IMR-90 (cell line): ENCODE measurements at places on chromosomes 7 and 10.

DNA sequence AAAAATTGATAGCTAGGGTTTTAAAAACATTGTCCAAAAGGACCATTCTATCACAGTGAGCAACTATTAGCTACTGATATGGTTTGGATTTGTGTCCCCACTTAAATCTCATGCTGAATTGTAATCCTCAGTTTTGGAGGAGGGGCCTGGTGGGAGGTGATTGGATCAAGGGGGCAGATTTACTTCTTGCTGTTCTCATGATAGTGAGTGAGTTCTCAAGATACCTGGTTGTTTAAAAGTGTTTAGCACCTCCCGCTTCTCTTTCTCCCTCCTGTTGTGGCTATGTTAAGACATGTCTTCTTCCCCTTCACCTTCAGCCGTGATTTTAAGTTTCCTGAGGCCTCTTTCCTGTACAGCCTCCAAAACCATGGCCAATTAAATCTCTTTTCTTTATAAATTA lies 500.4 kb upstream of the POT1 start:
- DNase-seq, result no peak

DNA sequence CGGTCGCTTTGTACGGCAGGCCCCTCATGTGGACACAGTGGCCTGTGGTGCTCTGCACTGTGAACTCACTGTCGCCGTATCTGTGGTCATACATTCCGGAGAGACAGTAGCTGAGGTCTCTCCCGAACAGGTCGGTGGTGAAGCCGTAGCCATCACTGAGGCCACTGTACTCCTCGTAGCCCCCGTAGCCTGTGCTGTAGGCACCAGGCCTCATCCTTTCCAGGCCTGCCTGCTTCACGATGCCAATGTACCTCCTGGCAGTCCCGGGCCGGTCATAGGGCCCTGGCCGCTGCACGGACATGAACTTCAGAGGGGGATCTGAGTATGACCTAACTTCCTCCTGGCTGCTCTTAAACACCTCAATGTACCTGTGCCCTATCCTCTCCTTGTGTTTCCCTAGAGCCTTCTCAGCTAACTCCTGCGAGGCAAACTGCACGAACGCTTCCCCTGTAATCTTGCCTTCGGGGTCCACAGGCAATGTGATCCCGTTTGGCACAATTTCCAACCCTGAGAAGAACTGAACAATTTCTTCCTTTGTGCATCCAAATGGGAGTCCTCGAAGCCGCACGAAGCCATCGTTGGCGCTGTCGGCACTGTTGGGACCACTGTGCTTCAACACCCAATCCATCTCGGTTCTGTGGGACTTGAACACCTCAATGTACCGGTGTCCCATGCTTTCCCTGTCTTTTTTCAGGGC lies 15.7 kb downstream of the FXYD4 start:
- no peak for DNase-seq

- peak; percentile 96 for DNase-seq
Measured at GRCh38 chr7:89232-90019, 102.9 kb upstream of the FAM20C start.

- DNase-seq, result no peak
Measured at GRCh38 chr7:16315280-16315679, 106.1 kb downstream of the CRPPA start.

DNA sequence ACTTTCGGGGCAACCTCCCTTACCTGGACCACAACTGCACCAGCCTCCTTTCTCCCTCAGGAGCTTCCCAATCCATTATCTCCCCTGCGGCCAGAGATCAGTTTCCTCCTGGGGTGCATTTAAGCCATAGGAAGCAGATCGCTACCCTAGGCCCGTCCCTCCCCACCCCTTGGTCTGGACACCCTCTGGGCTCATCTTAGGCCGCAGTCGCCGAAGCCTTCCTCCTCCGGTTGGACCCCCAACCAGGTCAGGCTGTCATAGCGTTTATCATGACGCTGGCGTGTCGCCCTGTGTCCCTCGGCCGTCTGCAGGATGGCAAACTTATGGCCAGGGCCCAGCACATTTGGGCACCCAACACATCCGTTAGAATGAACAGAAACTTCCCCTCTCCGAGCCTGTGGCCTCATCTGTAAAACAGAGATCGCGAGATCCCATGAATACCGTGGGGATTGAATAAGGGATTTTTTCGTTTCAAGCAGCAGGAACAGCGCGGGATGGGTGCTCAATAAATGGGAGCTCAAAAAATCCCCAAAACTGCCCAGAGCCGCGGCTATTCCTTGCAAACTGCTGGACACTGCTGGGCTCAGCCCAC lies 669 bp upstream of the AP5Z1 start:
- DNase-seq, result peak; percentile 75

- DNase-seq, result no peak
Measured at GRCh38 chr7:116598278-116598677, 73.4 kb downstream of the CAV1 start.

DNA sequence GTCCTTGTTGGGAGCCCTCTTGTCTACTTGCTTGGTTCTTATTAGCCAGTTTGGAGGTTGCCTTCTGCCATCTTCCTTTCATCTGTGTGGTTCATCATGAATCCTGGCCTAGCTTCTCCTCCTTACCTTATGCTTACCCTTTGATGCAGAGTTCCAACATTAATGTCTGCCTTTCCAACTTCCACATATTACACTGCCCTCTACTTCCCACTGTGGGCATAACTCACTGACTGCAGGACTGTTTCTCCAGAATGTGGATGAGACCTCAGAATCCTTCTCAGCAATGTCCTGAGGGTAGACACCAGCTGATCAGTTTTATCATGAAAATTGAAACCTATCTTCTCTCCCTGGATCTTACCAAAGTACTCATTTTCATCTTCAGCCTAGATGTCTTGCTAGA lies 491.0 kb downstream of the LRMDA start:
- DNase-seq, result peak; percentile 0

DNA sequence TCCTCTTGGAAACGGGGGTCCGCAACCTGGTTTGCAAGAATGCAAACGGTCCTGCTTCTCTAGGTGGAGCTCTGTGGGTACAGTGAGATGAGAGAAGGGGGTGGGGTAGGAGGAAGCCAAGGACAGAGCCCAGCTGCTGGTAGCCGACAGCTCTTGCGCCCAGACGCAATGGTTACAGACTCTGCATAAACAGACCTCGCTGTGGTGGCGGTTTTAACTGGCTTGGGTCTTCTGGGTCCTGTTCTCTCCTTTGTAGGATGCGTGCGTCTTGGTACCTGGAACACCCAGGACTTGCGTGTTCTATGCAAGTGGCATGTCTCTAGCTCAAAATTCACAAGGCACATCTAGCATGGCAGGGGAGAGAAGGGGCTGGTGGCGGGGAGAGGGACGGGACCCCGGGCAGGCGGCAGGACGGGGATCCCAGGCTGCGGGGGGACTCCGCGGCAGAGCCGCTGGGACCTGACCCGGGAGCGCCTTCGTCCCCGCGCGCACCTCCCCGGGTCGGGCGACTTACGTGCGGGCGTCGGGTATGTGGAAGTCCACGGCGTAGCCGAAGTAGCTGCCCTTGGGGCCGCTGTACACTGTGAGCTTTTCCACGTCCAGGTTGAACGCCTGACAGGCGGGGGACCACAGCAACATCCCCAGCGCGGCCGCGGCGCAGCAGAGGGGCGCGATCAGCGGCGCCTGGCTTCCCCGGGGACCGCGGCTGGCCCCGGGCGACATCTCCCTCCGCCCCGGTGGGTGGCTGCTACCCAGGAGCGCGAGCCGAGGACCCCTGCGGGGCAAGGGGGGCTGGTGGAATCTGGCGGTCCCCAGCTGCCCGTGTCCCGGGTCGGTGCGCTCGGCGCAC lies 448 bp downstream of the ITGA8 start:
- no peak for DNase-seq

DNA sequence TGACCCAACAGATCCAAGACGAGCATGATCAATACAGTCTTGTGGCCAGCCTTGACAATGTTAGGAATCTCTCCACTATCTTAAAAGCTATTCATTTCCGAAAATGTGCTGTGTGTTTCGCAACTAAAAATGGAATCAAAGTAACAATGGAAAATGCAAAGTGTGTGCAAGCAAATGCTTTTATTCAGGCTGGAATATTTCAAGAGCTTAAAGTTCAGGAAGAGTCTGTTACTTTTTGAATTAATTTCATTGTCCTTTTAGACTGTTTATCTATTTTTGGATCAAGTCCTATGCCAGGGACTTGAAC lies 24.3 kb upstream of the TIAL1 start:
- no peak for DNase-seq

DNA sequence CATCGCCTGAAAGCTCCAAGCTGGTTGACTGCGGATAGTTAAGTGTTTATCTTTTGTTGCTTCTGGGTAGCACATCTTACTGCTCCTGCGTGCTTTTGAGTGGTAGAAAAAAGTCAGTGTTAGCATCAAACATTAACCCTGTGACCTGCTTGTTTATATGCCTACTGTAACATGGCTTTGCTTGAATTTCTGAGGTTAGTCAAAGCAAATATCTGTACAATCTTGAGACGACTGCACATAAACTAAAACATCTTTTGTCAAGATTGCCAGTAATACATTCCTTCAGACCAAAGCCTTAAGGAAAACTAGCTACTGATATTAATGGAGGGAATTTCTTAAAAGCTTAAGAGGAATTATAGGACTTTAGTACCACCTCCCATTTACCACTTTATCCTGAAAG lies 163.7 kb downstream of the BAMBI start:
- DNase-seq, result peak; percentile 60

DNA sequence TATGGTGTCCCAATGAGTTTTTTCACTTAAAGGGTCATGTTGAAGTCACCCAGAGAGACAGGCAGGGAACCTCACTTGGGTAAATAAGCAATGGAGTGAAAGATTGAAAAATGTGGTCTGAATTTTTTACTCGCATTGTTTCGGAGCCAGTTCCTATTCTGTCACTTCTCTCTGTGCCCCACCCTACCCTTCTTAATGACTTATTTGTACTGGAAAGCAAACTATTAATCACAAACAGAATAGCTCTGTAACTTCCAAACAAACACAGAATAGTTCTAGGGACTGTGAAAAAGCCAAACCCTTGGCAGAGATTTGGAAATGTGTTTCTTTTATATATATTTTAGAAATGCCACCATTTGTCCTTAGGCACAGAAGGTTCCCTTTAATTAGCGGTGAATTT lies 76.0 kb downstream of the LRMDA start:
- no peak for DNase-seq

- peak; percentile 28 for DNase-seq
Measured at GRCh38 chr7:79504607-79505389, 51.3 kb upstream of the MAGI2 start.

DNA sequence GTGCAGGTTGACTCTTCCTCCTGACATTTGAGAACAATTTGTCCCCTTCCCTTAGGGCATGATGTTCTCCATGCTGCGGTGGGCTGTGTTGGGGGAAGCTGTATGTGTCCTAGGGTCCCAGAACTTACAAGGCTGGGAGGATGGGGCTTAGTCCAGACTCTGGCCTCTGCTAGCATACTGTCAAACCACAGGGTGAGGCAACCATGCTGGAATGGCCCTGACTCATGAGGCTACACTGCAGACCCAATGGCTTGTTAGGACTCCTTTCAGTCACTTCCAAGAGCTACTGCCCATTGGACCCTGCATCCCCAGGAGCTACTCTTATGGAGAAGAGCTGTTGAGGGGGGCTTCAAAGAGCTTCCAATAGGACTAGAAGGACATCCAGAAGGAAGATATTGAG lies 20.1 kb upstream of the FAM170B start:
- peak; percentile 79 for DNase-seq

DNA sequence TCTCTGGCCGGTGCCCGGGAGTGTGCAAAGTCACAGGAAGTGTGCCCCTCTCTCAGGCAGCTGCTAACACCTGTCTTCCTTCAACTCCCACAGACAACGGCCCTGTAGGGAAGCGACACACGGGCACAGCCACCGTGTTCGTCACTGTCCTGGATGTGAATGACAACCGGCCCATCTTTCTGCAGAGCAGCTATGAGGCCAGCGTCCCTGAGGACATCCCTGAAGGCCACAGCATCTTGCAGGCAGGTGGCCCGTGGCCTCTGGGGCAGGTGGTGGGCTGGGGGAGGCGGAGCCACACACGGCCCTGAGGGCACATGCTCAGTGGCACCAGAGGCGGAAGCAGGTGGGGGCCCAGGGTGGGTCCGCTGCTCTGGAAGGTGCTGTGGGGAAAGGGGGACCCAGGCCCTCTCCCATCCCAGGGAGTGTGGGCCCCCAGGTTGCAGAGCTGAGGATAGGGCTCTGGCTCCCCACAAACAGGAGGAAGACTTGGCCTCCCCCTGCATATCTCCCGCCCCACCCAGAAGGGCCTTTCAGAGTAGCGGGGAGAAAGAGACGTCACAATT lies 6.9 kb downstream of the C10orf105 start:
- DNase-seq, result no peak

DNA sequence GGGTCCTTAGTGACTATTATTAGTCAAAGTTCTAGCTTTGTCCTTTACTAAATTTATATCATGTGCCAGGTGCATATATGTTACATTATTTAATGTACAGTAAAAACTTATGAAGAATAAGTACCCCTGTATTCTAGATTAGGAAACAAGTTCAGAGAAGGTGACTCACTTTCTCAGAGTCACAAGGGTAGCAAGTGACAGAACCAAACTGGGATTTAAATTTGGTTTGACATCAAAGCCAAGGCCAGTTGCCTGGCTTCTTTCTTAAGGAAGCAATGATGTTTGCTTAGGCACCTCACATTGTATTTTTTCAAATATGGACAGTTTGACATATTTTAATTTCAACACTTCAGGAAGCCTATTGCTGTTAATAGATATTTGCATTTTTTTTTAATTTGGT lies 2.5 kb downstream of the LSM8 start:
- DNase-seq, result no peak

DNA sequence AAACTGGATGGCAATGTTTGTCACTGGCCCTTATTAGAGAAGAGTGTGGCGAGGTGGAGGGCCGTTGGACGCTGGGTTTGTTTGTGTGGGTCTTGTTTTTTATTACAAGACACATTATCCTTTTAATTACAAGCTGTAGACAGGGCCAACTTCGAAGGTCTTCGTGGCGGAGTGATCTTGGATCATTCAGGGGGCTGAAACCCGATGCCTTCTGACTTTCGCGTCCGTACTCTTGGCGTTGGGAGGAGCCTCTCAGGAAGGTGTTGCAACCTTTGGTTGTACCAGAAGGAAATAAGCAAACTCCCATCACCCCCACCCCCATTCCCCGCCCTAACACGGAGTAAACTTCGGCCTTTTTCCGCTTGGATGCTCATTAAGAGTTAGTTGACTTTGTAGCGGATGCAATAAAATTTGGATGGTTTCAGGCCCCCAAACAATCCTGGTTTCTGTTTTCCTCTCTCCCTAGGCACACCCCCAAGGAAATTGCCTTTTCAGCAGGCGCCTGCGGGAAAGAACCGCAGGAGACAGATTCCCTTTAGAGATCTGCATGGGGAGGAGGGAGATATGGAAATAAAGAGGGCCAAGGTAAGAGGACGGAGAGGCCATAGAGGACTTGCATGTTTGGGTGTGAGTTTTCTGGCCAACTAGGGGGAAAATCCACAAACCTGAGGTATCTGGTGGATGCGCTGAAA lies 294.5 kb upstream of the NFE2L3 start:
- peak; percentile 55 for DNase-seq
